ENCODE measurements at places on chromosomes 16 and 17. TPM values are rescaled to one million over a fixed set of nuclear protein-coding genes. Genes with fewer than 3 reads are reported as not detected.

The LGALS9B gene
- not detected for total RNA-seq

The SCO1 gene
- total RNA-seq = 23.5 TPM

The MYH1 gene
- not detected for total RNA-seq

The RHBDL1 gene
- total RNA-seq = 1.1 TPM

The RSAD1 gene
- total RNA-seq = 15.8 TPM

The SHBG gene
- not detected for total RNA-seq

The SPN gene
- not detected for total RNA-seq

The FOXL1 gene
- 43.2 TPM for total RNA-seq

The TNFSF13 gene
- total RNA-seq = 0.56 TPM

The RAB37 gene
- total RNA-seq = 1.6 TPM

The OR4D1 gene
- not detected for total RNA-seq

The CD300A gene
- total RNA-seq = not detected

The CTDNEP1 gene
- 15.5 TPM for total RNA-seq

The KRTAP17-1 gene
- total RNA-seq = not detected

DNA sequence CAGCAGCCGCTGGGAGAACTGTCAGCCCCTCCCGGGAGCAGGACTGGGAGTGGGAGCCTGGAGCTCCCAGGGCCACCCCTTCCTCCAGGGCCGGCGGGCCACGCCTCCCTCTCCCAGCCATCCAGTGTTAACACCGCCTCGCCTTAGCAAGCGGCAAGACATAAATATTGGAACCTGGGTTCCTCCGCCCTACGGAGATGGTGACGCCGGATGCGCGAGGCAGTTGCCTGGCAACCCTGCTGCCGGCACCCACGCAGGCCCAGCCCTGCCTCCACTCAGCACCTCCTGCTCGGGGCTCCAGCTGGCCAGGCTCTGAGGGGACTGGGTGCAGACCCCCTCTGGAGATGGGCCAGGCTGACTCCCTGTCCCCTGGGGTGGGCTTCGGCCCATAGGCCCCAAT, 27.4 kb upstream of the CACNA1H start:
- no peak for DNase-seq

GRCh38 chr17:61076621-61077031, 323.0 kb upstream of the TBX2 start:
- DNase-seq = no peak

DNA sequence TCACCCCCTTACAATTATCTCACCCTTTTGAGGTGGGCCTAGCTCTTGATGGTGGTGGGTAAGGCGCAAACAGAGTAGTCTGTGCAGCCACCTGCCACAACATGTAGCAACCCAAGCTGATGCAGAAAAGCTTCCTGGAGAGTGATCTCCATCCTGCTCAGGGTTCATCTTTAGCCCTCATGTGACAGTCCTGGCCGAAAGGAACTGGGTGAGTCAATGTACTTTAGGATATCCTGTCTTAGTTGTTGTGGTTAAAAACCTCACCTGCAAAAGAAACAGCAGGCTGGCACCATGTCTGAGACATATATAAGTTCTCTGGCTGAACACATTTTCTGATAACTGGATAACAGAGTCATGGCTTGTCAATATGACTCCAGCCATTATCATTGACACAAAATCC, 183.5 kb upstream of the CPHXL start:
- no peak for DNase-seq

DNA sequence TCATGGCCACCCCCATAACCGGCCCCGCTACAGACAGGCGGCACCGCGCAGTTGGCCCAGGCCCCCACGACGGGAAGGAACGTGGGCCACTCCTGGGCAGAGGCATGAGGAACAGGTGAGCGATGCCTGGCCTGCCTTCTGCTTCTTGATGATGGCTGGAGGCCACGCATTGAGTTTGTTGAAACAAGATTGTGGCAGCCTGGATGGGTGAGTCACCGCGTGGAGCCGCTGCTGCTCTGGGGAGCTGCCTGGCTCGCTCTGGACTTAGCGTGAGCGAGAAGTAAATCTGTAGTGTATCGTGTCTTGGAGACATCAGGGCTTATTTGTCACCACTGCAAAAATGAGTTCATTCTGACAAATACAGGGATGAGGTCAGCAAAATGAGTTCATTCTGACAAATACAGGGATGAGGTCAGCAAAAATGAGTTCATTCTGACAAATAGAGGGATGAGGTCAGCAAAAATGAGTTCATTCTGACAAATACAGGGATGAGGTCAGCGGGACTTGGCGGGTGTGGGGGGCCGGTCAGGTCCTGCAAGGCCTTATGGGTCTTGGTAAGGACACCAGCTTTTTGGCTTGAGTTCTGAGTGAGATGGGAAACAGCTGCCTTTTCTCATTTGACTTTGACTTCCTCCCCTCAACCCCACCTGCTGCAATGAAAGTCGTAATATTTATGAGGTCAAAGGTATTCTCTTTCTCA, 93.0 kb downstream of the SEC14L1 start:
- no peak for DNase-seq

DNA sequence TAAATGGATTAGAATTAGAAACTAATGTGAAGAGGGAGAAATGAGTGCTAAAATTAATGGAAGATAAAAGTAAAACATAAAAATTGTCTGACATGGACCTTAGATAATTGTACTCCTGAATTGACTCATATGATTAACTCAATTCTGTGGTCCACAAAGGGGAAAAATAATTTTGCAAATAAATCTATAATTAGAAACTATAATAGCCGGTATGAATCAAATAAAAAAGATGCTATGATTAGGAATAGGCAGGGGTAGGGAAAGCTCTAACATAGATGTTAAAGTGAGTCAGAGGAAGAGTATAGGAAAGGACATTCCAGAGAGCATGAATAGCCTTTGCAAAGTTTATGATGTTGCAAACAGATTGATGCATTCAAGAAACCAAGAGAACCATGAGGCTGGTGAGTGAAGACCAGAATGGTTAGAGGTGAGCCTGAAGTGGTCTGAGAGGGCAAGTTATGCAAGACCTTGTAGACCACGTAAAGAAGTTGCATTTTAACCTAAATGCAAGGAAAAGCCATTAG, 262.1 kb upstream of the CA10 start:
- DNase-seq = no peak

DNA sequence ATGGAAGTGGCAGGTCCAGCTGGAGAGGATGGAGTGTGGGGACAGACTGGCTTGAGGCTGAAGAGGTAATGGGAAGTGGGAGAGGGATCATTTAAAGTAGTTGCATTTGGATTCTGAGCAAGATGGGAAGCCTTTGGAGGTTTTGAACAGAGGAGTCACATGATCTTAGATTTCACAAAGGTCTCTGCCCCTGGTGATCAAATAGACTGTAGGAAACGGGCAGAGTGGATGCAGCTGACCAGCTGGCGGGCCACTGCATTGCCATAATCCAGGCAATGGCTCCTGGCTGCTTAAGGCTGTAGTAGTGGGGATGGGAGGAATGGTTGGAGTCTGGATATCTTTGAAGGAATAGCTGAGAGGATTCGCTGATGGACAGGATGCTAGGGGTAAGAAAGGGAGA, 81.5 kb downstream of the SLC6A2 start:
- DNase-seq = no peak

GRCh38 chr16:64654178-64654577, 467.7 kb downstream of the CDH11 start:
- DNase-seq = no peak

- DNase-seq = no peak
Observed at GRCh38 chr17:41390411-41390938, 6.9 kb downstream of the KRT31 start.

DNA sequence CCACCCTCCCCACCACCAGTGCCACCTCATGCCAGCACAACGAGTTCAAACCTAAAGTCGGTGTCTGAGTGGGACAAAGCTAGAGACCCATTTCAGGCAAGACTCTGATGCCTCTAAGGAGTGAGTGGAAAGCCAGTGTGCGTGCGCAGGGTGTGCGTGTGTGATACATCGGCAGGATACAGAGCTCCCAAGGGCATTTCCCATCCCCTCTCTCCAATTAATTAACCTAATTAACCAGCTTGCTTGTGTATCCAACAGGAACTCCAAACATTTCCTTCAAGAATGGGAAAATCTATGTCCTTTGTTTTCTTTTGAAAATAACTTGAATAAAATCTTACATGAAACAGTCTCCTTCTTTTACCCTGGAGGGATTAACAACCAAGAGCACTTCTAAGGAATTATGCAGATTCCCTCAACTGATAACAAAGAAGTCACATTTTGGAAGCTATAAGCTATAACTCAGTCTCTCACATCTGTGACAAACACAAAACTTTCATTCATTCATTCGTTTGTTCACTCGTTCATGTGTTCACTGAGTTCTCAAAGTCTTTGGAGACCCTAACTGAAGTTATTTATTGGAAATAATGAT, 9.9 kb downstream of the ATPAF2 start:
- no peak for DNase-seq

GRCh38 chr17:65177901-65178300, 40.7 kb downstream of the RGS9 start:
- DNase-seq = no peak

DNA sequence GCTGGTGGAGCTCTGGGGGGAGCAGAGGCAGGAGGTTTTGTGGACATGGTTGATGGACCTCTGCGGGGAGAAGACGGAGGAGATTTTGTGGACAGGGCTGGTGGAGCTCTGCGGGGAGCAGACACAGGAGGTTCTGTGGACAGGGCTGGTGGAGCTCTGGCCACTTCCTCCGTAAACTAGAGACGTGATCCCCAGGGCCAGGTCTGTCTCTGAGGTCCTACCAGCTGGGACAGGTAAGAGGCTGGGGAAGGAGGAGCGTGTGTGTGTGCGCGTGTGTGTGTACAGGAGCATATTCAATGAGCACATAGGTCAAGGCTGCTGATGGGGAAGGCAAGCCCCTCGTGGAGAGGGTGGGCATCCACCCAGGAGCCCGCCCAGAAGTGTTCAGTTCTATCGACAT, 20.6 kb downstream of the RPH3AL start:
- DNase-seq = no peak

- DNase-seq = peak; percentile 58
Observed at GRCh38 chr16:49876716-49877129, 20.8 kb upstream of the ZNF423 start.

- DNase-seq = no peak
Observed at GRCh38 chr17:79147746-79148506, 73.3 kb downstream of the ENGASE start.

- no peak for DNase-seq
Observed at GRCh38 chr17:62611292-62611691, 16.2 kb upstream of the MRC2 start.

GRCh38 chr16:14300705-14301168, 229.6 kb downstream of the MRTFB start:
- peak; percentile 68 for DNase-seq

DNA sequence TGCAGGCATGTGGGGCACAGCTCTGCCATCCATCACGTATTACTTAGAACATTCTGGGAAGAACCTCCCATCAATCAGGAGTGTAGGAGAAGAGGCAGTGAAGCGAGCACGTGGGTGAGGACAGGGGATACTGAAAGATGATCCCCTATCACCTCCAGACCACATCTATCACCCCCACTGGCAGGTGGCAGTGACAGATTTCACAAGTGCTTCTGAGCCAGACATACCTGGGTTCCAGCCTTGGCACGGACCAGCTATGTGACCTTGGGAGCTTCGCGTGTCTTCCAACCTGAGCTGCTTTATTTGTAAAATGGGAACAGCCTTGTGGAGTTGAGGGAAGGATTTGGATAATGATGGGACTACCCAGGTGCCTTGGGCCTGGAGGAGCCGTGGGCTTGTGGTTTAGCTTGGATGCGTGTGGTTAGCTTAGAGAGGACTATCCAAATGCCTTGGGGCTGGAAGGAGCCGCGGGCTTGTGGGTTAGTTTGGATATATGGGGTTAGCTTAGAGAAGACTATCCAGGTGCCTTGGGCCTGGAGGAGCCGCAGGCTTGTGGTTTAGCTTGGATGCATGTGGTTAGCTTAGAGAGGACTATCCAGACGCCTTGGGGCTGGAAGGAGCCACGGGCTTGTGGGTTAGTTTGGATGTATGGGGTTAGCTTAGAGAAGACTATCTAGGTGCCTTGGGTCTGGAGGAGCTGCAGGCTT, 206.4 kb downstream of the ENGASE start:
- no peak for DNase-seq

GRCh38 chr16:53973021-53973420, 269.1 kb downstream of the FTO start:
- DNase-seq = no peak

DNA sequence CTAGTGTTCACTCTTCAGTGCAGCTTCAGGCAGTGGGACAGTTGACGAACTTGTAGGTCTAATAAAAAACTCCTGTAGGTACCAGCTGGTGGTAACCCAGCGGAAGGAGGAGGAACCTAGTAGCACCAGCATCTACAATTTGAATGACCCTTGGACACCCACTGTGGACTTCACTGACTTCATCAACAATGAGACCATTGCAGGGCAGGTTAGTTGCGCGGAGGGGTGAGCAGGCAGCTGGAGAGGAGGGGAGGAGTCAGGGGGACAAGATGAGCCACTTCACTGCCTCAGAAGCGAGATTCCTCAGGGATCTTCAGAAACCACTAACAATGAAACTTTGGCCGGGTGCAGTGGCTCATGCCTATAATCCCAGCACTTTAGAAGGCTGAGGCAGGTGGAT, 22.3 kb downstream of the AOC3 start:
- DNase-seq = no peak

- DNase-seq = no peak
Observed at GRCh38 chr17:79135628-79136405, 61.2 kb downstream of the ENGASE start.

DNA sequence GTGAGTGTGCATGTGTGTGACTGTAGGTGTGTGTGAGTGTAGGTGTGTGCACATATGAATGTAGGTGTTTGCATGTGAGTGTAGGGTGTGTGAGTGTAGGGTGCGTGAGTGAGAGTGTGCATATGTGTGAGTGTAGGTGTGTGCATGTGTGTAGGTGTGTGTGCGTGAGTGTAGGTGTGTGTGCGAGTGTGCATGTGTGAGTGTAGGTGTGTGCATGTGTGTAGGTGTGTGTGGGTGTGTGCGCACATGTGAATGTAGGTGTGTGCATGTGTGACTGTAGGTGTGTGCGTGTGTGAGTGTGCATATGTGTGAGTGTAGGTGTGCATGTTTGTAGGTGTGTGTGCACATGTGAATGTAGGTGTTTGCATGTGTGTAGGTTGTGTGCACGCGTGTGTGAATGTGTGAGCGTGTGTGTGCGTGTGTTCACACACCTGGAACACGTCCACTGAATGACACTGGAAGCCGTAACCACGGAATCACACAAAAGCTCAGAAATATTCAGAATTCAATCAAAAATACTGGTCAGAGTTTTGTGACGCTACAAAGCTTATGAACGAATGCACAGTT, 30.6 kb downstream of the MRM3 start:
- DNase-seq = no peak
